ENCODE measurements at places on chromosomes 7 and 10.

DNA sequence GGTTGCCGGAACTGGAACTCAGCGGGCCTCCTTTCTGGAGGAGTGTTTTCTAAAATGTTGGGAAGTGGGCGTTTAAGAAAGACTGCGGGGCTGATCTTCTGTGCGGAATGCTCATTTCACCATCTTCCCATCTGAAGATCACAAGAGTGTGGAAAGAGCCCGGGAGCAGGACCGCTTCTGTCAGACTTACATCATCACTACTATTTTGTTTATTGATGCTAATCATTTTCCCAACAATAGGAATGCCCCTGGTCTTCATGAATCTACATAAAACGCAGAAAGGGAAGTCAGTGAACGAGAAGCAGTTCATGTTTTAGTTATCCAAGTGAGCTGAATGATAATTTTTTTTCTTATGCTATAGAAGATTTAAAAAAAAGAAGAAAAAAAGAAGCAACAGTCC, 447.8 kb upstream of the MKI67 start:
- DNase-seq = no peak

DNA sequence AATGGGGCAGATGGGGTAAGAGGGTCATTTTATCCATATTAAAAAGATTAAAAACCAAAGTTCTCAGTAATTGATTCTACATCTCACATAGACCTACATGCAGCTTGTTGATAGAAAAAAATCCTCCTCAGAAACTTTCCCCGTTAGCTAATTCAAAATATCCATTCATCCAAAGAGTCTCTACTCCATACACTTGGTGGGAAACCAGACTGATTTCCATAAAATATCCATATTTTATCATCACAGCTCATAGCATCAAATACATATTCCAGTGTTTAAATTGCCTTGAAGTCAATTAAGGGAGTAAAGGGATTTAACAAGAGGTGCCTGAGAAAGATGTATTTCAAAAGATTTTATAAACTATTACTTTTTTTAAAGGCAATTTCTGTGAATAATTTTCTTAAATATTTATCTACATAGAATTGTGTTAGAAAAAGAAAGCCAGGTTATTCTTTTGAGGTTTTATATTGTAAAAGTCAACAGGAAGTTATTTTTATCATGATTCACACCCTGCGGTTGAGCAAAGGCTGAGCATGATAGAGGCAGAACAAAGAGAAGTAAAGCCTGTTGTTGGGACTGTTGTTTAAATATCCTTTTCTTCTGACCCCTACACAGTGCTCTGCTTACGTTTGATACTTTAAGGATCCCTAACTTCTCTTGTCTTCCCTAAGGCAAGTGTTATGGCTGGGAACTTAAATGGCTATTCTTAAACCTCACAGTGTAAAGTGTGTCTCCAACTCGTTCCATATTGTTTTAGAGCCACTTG, 266.7 kb downstream of the PRKG1 start:
- no peak for DNase-seq

GRCh38 chr7:101674439-101674838, 45.3 kb upstream of the MYL10 start:
- DNase-seq = no peak

GRCh38 chr7:117347962-117348672, 25.3 kb upstream of the WNT2 start:
- DNase-seq = no peak

DNA sequence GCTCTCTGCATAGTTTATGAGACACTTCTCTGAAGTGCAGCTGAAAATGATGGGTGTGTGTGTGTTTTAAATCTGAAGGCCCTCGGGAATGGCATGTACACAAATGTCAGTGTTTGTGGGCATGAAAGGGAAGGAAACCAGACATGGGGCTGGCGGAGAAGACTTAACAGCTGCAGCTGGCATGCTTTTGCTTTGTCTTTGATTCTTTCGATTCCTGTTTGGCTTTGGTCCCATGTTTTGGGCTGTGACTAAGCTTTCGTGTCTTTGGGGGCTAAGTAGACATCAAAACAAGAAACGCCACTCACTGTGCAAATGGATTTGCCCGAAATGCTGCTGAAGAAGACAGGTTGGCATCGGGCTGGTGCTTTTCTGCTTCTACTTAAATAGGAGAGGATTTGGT, 179.3 kb downstream of the PFKFB3 start:
- peak; percentile 41 for DNase-seq

- no peak for DNase-seq
Measured at GRCh38 chr10:100339236-100339635, 7.8 kb upstream of the SCD start.

GRCh38 chr7:33299425-33299824, 170.1 kb downstream of the BBS9 start:
- DNase-seq = no peak

DNA sequence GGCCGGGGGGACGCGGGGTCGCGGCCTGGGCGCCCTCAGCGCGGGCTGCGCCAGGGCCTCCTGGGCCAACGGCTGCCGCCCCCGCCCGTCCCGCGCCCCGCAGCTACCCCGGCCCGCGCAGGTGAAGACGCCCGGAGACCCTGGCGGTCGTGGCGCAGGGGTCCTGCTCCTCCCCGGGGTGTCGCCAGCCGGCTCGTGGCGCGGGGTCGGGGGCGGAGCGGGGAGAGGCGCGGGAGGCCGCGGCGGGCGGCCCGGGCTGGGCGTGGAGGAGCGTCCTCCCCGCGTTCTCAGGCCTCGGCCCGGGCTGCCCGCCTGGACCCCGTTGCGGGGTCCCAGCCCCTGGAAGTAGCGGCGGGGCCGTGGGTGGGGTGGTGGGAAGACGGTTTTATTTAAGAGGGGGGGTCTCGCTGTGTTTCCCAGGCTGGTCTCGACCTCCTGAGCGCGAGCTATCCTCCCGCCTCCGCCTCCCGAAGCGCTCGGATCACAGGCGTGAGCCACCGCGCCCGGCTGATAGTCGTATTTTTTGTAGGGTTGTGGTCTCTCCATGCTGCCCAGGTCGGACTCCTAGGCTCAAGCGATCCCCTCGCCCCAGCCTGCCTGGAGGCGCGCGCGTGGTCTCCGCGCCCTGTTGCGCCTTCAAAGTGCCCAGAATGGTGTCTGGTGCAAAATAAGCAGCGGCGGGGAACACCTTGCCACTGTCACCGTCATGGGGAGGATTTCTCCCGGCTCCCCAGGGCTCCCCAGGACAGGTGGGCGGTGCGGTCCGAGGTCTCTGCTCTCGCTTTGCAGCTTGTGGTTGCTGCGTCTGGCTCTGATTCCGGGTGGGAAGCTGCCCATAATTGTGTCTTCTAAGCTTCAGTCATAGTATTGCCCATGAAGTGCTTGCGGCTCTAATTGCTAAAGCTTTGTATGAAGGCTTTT, 15.3 kb upstream of the SUN1 start:
- peak; percentile 25 for DNase-seq

GRCh38 chr10:46232084-46232483, 54.7 kb upstream of the ANTXRL start:
- no peak for DNase-seq

- no peak for DNase-seq
Measured at GRCh38 chr10:99484626-99485581, 47.8 kb upstream of the NKX2-3 start.

DNA sequence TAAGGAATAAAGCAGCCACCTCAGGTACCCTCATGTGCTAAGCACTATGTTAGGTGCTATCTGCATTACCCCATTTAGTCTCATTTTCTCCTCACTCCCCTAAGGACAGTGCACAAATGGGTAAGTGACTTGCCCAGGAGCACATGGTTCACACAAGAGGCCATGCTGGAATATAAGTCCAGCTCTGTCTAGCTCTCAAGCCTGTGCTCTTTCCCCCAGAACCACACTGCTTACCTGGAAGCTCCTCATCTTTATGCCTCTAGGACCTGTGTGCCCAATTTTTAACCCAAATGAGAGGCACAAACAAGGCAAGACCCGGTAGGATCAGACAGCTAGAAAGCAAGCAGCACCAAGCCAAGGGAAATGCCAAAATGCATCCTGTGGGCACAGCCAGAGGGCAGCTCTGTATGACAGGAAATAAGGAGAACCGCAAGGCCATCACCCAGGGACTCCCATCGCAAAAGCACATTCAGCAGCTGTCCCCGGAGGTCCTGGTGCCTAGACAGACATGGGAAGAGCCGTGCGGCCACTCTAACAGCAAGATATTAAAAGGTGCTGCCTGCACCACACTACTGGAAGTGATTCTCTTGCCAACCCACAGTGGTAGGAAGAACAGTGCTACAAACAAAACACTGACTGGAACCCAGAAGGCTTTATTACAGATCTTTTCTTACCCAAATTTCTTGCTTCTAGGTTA, 88.1 kb downstream of the GSAP start:
- no peak for DNase-seq

DNA sequence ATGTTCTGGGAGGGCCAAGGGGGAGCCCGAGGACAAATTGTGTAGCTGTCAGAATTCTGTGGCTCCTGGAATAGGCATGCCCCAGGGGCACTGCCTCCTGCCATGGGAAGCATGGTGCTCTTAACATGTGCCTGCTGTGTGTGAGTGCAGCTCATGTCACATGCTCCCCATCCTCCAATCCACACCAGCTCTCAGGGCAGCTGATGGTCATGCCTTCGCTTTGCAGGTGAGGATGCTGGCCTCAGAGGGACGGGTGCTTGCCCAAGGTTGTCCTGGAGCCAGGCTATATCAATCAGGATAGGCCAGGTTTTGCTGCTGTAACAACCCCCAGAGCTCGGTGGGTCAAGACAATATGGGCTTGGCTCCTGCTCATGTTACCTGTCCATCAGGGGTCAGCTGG, 303.4 kb downstream of the RPS24 start:
- DNase-seq = no peak

GRCh38 chr10:24505759-24506158, 217.9 kb downstream of the ARHGAP21 start:
- no peak for DNase-seq

- DNase-seq = no peak
Measured at GRCh38 chr10:76336213-76336963, 905.0 kb downstream of the LRMDA start.

GRCh38 chr10:93067443-93068365, 6.0 kb upstream of the CYP26A1 start:
- no peak for DNase-seq

GRCh38 chr10:31574577-31574976, 255.6 kb downstream of the ZEB1 start:
- DNase-seq = no peak

GRCh38 chr10:75283078-75283670, 47.4 kb upstream of the COMTD1 start:
- no peak for DNase-seq

DNA sequence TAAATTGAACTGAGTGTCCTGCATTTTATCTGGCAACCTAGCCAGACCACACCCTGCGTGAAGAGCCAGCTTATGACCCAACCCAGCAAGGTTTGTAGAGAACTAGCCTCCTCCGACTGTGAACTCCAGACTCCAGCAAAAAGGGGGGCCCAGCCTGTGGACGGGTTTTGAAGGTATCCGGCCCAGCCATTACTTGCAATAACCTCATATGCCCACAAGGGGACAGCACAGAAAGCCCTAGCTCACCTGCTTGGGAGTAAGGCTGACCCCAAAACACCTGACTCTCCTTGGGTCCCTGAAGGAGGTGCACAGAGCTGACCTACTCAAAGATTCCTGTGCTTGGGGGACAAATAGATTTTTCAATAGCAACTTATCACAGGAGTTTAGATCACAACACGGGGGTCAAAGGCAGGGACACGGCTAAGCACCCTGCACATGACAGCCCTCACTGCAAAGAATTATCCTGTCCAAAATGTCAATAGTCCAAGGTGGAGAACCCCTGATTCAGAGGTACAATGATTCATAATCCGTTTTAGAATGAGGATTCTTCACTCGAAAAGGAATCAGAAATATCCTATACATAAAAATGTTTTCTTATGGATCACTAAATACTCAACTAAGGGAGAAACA, 4.6 kb downstream of the TRPV6 start:
- peak; percentile 48 for DNase-seq

- no peak for DNase-seq
Measured at GRCh38 chr7:30270921-30271320, 13.5 kb upstream of the ZNRF2 start.

Measured in AG08395 (cell line).